ENCODE measurements at places on chromosomes 2 and 18. TPM values are rescaled to one million over a fixed set of nuclear protein-coding genes. Genes with fewer than 3 reads are reported as not detected.

Gene FOXD4L1
- 0.18 TPM for polyA plus RNA-seq

Gene CCDC121
- 1.2 TPM for polyA plus RNA-seq

Gene BIN1
- polyA plus RNA-seq, result 1.2 TPM

Gene EFR3B
- polyA plus RNA-seq, result 0.42 TPM

- no peak for DNase-seq
Observed at GRCh38 chr2:54350426-54350825, 94.4 kb upstream of the TSPYL6 start.

DNA sequence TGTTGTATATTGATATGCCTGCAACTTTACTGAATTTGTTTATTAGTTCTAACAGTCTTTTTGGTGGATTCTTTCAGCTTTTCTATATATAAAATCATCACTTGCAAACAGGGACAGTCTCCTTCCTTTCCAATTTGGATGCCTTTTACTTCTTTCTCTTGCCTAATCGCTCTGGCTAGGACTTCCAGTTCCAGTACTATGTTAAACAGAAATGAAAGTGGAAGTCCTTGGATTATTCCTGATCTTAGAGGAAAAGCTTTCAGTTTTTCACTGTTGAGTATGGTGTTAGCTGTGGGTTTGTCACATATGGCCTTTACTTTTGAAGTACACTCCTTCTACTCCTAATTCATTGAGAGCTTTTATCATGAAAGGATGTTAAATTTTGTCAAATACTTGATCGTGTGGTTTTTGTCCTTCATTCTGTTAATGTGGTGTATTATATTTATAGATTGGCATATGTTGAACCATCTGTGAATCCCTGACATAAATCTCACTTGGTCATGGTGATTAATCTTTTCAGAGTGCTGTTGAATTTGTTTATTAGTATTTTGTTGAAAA is 52.9 kb downstream of the REL start:
- DNase-seq, result no peak

- no peak for DNase-seq
Observed at GRCh38 chr18:50875966-50876536, 2.9 kb upstream of the ME2 start.

GRCh38 chr2:219702796-219703545 is 75.5 kb downstream of the SLC4A3 start:
- no peak for DNase-seq

DNA sequence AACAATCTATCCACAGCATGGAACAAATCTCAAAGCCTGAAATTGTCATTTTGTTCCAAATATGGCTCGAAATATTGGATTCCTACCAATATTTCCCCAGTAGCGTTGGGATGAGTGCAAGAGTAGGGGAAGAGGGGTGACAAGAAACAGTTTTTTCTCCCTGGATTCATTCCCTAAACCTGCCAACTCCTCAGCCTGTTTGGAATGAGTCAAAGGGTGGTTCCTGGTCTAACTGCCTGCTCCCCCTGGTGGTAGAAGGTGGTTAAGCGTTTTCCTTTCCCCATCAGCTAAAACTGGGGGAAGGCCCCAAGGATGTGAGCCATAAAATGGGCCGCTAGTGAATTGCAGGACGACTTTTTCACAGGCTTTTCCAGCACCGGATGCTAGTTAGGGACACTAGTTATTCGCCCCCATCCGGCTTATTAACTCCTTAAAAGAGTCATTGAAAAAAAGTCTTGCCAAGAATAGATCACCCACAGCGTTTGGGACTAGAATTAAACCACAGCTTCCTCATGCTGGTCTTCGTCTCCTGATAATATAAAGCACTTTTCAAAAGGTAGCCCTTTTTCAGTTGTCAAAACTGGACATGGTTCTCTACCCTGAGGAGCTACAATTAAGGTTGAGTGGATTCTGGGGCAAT is 72.5 kb downstream of the DHRS9 start:
- peak; percentile 46 for DNase-seq

- no peak for DNase-seq
Observed at GRCh38 chr2:45265336-45265735, 256.1 kb upstream of the SIX2 start.

GRCh38 chr2:96326990-96327820 is 2.1 kb downstream of the ITPRIPL1 start:
- DNase-seq, result no peak

- DNase-seq, result no peak
Observed at GRCh38 chr2:197140045-197140444, 170.5 kb downstream of the ANKRD44 start.

DNA sequence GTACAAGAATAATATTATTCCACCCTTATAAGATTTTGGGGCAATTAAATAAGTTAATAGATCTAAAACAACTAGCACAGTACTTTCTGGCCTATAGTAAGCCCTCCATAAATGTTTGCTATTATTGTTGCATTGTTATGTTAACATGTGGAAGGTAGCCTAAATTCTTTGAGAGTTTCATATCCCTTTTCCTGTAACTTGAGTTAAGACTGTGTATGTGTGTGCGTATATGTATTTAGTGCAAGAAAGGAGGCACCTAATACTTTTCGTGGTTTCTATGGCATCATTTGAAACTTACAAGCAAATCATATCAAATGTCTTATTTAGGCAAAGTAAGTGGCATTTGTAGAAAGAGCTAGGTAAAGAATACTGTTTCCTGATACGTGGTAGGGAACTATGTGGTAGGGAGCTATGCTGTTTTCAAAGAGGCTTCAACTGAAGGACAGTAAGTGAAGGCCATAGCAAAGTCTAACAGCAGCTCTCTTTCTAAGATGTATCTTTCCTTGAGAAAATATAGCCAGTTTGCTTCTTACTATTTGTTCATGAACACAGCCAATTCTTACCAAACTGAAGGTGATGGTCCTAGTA is 36.8 kb upstream of the C2orf74 start:
- no peak for DNase-seq

Measured in HepG2 (cell line).